ENCODE measurements at places on chromosomes 16 and 17.

GRCh38 chr17:6551869-6552531, 4.4 kb downstream of the PITPNM3 start:
- no peak for DNase-seq

DNA sequence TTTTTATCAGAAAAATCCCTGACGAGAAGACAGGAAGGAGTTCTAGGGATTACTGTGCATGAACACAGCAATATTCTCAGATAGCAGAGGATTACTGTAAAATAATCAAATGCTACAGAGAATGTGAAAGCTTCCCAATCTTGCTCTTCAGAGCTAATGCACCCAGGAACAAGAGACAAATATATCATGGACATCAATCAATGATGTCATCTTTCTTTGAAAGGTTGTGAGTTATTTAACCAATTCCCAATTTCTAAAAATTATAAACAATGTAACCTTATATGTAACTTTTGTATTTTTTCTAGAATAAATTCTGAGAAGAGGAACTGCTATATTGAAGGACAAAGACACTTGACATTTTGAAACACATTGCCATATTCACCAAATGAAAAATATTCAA, 46.5 kb downstream of the BRD7 start:
- DNase-seq, result no peak

GRCh38 chr16:83932955-83933673, 19.9 kb upstream of the OSGIN1 start:
- no peak for DNase-seq

DNA sequence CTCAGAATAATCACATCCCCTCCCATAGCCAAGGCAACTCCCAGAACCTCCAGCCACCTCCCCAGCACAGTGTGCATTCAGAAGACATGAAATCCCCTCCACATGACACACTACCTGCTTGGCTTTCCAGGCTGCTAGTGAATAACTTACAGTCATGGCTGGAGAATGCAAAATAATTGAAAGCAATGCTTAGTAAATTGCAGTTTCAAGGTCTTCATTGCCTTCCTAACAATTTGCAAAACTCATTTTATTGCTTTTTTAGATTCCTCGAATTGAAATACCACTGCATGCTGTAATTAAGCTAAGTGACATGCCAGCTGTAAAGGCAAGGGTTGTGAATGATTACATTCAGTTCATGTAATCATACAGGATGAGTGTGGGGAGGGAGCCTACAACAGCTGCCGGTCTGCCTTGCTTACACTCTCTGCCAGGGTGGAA, 29.0 kb upstream of the HOXB13 start:
- no peak for DNase-seq

GRCh38 chr16:55116165-55116920, 185.7 kb downstream of the IRX5 start:
- DNase-seq, result no peak

All from spleen (tissue), 13 donors.